Activated naive CD8-positive, alpha-beta T cell treated with anti-CD3 and anti-CD28 coated beads, Interleukin-2, amount 50 U/mL, for 16 hours (primary cell): ENCODE measurements at places on chromosomes 2 and 18.

DNA sequence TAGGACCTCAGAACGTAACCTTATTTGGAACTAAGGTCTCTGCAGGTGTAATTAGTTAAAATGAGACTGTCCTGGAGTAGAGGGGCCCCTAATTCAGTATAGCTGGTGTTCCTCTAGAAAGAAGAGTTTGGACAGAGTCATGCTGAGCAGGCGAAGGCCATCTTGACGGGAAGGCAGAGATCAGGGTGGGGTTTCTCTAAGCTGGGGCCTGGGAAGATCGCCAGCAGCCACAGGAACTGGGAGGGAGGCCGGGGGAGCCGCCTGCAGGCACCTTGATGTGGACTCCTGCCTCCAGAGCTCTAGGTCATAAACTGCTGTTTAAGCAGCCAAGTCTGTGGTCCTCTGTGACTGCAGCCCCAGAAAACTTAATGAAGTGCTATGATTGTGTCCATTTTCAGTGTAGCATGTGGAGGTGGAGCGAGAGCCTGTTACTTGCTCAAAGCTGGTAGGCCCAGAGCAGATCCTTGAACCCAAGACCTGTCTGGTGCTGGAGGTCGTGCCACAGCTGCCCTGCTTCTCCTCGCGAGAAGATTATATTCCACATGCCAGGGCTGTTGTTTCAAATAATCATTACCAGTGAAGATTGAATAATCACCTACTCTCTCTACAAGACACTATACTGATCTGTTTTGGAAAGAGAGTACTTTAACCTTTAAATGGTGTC lies 105.7 kb downstream of the TPO start:
- no peak for DNase-seq

DNA sequence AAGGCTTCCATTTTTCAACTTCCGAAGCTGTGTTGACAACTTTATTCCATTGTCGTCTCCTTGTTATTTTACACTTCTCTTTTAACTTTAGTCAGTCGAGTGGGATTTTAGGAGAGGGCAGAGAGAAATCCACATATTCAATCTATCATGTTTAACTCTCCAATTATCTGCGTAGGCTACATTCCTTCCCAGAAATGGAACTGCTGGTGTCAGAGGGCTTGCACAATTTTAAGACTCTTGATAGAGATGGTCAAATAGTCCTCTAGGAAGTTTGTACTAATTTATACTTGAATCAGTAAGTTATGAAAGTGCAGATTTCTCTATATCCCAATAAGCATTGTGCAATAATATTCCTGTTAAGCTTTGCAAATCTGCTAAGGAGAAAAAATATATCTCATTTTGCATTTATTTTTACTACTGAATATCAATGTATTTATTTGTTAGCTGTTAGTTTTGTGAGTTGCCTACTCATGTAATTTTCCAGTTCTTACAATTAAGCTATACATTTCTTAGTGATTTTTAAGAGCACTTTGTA lies 95.6 kb downstream of the CYP26B1 start:
- no peak for DNase-seq

GRCh38 chr2:131031431-131031841 lies 61.8 kb downstream of the FAM168B start:
- no peak for DNase-seq

DNA sequence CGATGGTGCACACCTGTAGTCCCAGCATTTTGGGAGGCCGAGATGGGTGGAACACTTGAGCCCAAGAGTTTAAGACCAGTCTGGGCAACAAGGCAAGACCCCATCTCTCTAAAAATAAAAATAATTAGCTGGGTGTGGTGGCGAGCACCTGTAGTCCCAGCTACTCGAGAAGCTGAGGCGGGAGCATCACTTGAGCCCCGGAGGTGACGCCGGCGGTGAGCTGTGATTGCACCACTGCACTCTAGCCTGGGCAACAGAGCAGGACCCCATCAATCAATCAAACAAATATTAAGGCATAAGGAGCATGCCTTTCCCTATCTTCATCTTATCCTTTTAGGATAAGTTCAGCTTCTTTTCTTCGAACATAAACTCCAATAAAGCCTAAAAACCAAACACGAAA lies 1.1 kb downstream of the WDSUB1 start:
- no peak for DNase-seq

GRCh38 chr2:171763602-171764001 lies 76.3 kb downstream of the DYNC1I2 start:
- no peak for DNase-seq

DNA sequence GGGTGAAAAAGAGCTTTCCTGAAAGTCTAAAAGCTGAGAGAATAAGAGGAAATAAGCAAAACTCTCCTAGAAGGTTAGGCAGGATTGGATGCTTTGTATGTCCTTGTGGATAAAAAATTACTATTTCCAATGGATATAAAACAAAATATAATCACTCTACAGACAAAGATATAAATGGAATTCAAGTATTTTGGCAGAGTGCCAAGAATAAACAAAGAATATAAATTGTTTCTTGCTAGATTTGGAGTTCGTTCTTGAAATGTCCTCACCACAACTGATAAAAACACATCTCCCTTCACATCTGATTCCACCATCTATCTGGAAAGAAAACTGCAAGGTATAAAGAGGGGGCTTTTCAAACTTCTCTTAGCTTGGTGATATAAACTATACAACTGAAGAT lies 13.3 kb downstream of the SULT1C3 start:
- no peak for DNase-seq

- DNase-seq = no peak
Measured at GRCh38 chr2:216633616-216634369, 573 bp downstream of the IGFBP2 start.

- DNase-seq = no peak
Measured at GRCh38 chr2:20682167-20682920, 15.4 kb downstream of the GDF7 start.

GRCh38 chr2:172249334-172249733 lies 146.6 kb upstream of the DLX2 start:
- no peak for DNase-seq

- no peak for DNase-seq
Measured at GRCh38 chr2:56372071-56372656, 188.4 kb downstream of the CCDC85A start.

GRCh38 chr2:232886632-232887031 lies 16.6 kb downstream of the SNORC start:
- DNase-seq = no peak

- DNase-seq = no peak
Measured at GRCh38 chr18:45562567-45563479, 52.5 kb upstream of the SLC14A2 start.

- no peak for DNase-seq
Measured at GRCh38 chr18:21684731-21685130, 19.8 kb downstream of the ABHD3 start.

- no peak for DNase-seq
Measured at GRCh38 chr18:49225160-49225559, 235.3 kb downstream of the DYM start.

- no peak for DNase-seq
Measured at GRCh38 chr2:144240656-144241339, 279.1 kb downstream of the ZEB2 start.

DNA sequence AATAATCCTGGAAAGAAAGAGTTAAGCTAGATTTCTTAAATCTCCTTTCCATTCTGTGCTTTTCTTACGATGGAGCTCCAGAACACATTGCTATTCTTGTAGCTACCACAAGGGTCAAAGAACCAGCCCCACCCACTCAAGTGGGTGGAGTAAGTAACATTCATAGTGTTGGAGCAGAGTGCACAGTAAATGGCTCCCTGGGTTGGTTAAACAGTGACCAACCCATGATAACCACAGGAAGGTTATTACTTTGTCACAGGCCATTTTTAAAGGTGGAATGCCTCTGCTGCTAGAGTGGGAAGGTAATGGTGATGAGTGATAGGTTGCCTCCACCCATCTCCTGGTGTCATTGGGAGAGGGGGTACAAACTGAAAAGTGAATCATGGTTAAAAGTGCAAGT lies 13.9 kb downstream of the ARPC2 start:
- no peak for DNase-seq

DNA sequence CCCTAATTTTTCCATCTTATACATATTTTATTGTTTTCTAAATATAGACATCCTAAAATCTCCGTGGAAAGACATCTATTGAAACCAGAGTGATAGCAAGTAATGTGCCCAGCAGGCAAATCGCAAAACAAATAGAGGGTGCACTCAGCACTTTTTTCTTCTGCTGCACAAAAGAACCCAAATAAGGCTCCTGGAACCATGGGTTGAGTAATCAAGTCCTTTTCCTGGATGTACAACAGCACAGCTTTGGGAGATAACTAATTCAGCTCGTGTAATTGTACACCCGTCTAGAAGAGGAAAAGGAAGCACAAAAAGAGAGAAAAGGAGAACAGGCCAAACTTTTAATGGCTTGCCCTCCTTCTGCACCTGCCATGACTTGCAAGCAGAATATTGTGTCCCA lies 126.9 kb upstream of the TLK1 start:
- no peak for DNase-seq

GRCh38 chr2:233173115-233173514 lies 78.4 kb upstream of the ATG16L1 start:
- no peak for DNase-seq

GRCh38 chr2:191933307-191934105 lies 86.6 kb upstream of the CAVIN2 start:
- DNase-seq = no peak

DNA sequence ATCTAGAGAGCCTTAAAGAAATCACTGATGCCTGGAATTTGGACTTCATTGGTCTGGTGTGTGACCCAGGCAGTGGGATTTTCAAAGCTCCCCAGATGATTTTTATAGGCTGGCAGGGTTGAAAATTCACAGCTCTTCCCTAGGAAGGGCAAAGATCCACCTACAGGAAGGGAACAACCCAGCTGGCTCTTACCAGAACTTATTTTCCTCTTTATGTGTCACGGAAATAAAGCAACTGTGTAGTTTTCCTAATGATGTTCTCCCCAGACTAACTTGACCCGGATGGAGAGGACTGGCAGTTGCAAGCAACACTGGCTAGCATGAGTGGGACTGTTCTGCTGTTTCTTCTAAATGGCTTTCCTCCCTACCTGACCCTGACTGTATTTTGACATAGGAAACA lies 235.6 kb downstream of the ALPK2 start:
- no peak for DNase-seq

- DNase-seq = no peak
Measured at GRCh38 chr18:32877371-32877770, 104.5 kb upstream of the KLHL14 start.

GRCh38 chr18:42545825-42546224 lies 569.7 kb downstream of the RIT2 start:
- no peak for DNase-seq

- DNase-seq = no peak
Measured at GRCh38 chr18:73980289-73980979, 167.2 kb downstream of the FBXO15 start.

- no peak for DNase-seq
Measured at GRCh38 chr2:128632501-128632800, 313.8 kb upstream of the HS6ST1 start.

DNA sequence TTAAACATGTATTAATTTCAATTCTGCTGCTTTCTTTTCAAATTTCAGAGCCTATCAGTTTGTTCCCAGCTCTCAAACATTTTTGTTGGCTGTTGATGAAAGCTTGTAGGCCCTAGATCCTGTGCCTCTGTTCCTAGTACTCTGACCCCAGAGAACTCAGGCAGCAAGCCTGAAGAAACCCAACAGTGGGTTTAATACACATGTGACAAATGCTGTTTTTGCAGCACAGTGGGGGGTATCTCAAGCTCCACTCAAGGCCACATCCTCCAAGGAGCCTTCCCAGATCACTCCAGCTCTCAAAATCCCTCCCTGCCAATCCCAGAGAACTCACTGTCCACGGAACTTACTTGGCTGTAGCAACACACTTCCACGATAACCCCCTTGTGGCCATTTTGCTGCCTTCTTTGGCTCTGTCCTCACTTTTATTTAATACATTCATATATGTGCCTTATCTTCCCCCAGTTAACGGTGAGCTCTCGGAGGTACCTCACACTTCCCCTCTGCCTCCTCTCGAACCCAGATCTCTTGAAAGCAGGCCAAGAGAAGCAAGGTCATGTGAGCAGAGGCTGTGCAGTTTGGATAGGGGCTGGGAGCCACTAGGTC lies 122.4 kb downstream of the TNS1 start:
- no peak for DNase-seq

GRCh38 chr2:167592441-167592840 lies 655.0 kb downstream of the STK39 start:
- DNase-seq = no peak

- DNase-seq = no peak
Measured at GRCh38 chr2:29390136-29390535, 274.9 kb downstream of the CLIP4 start.

GRCh38 chr2:149616681-149617456 lies 29.3 kb upstream of the MMADHC start:
- DNase-seq = no peak

- DNase-seq = no peak
Measured at GRCh38 chr18:9079818-9080528, 22.5 kb upstream of the NDUFV2 start.

DNA sequence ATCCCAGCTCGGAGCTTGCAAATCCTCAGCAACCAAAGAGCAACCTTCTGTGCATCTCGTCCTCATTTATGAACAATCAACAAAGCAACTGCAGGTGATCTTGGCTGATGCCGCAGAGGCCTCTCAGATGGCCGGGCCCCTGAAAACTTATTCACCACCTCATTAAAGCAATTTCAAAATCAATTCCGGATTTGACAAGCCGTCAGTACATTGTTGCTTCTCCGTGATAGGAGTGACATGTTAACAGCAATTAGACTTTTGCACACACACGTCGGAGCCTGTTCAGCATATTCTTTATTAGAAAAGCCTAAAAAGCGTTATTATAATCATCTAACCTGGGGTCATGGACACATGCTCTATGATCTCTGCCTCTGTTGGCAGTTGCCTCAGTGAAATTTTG lies 183.1 kb upstream of the CXCR4 start:
- no peak for DNase-seq

- DNase-seq = no peak
Measured at GRCh38 chr2:100002059-100002458, 140.3 kb downstream of the AFF3 start.

- DNase-seq = no peak
Measured at GRCh38 chr2:240906141-240906910, at the start of gene CROCC2. Gene CROCC2, plus strand, starts transcription at chr2:240906336. Its CDS starts 178 bp downstream, at chr2:240906514.

DNA sequence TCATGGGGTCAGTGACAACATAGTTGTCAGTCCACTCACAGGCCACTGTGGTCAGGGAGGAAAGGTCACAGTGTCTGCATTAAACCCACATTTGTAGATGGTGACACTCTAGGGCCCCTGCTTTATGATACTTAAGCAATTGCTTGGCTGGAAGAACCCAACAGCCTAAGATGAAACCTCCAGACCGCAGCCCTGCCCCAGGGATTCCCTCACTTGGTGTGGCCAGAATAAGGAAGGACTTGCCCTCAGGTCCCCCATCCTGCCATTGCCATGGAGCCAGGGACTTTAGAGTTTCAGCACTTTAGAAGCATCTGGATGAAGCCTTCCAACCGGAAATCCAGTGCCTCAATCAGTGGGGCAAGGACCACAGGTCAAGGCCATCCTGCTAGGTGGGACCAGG lies 63.9 kb upstream of the LAPTM4A start:
- DNase-seq = no peak
